ENCODE measurements at places on chromosomes 11 and 22.

DNA sequence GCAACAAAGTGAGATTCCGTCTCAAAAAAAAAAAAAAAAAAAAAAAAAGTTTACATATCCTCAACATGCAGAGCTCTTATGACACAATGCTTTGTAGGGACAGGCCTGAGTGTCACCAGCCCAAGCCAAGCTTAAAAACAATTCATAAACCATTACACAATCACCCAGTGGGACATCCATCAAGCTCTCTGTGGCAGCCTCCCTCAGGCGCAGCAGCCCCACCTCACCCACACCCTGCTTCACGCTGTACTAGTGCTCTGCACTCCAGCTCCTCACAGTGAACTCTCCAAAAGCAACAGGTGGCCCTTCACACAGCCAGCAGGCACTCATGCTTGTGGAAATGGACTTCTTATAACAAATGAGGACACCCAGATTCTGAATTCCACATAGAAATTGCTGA is 3.5 kb upstream of the FOXRED2 start:
- no peak for DNase-seq

GRCh38 chr11:95563859-95564258 is 225.7 kb downstream of the FAM76B start:
- no peak for DNase-seq

- DNase-seq = no peak
Observed at GRCh38 chr11:70243912-70244652, 26.4 kb upstream of the PPFIA1 start.

GRCh38 chr22:47629791-47630655 is 867.6 kb downstream of the TBC1D22A start:
- DNase-seq = no peak
